WERI-Rb-1 (cell line): ENCODE measurements at places on chromosomes 1 and 21.

GRCh38 chr1:180974236-180974635 is 48.4 kb downstream of the STX6 start:
- no peak for DNase-seq

DNA sequence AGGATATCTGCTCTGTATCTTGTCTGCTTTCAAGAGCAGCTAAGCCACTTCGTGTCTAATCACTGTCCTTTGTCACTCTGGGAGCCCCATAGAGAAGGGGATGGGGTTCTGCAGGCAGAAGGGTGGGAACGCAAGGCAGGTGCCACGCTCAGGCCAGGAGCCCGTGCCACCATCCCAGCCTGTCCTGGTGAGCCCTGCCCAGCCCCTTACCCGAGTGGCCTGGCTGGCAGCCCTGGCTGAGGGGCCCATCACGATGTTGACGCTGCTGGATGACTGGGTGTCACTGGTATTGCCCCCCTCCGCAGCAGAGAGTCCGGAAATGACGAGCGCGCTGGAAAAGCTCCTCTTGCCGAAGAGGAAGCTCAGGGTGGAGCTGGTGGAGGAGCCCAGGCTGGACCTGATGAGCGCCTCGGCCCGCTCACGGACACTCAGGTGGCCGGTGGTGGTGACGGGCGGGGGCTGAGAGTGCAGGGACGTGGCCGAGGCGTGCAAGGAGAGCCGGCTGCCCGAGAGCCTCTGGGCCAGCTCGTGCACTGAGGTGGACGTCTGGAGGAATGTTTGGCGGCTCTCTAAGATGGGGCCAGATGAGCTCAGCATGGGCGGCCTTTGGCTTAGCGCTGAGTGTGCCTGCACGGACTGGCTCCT is 35.6 kb downstream of the NTPCR start:
- DNase-seq = no peak

DNA sequence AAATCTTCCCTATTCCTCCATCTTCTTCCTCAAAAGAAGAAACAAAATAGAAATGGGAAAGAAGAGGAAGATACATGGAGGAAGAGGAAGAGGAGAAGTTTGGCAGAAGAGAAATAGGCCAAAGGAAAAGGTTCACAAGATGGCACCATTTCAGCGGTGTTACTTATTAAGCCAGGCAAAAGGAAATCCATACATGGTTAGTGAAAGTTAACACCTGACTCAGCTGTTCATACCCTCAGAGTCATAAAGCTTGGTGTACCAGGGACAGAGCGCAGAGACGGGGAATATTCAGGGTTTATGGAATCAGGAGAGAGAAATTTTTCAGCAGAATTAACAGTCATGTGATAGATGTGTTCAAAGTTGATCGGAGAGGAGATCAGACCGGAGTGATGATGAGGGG is 70.6 kb downstream of the COQ8A start:
- no peak for DNase-seq

DNA sequence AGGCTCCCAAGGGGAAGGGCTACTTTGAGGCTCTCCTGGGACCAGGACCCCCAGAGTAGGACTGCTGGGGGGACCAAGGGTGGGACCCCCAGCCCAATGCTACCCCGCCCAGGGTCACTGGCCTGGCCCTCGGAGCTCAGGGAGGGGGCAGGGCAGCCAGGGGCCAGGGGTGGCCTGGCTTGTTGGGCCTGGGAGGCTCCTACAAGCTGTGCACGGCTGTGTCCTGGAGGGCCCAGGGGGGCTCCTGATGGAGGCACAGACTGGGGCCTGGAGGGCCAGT is 2.2 kb downstream of the HES4 start:
- no peak for DNase-seq

GRCh38 chr1:119885903-119886783 is 10.2 kb downstream of the ADAM30 start:
- DNase-seq = peak; percentile 67

DNA sequence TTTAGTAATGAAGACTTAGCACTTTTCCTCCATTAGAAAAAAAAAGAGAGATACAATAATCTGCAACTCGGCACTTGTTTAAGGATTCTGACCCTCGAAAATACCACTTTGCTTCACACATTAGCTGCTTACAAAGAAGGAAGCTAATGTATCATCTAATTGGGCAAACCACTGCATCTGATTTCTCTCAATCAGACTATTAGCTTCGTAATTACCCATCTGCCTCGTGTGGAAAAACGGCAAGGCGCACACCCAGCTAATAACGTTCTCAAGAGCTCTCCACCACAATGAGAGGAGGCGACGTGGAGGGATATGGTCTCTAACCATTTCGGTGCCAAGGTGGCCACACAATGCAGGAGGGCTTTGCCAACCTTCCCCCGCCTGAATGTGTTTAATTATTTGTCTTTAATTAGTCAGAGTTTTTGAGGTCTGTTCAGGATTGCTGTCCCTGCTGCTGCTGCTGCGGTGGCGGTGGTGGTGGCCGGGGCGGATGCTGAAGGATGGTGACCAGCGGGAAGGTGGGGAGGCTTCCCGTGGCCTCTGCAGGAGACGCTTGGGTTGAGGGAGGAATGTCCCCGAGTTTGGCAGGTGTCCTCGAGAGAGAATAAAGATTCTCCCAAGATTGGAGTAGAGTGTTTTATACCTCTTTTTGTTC is 374.5 kb downstream of the RPS6KC1 start:
- no peak for DNase-seq

DNA sequence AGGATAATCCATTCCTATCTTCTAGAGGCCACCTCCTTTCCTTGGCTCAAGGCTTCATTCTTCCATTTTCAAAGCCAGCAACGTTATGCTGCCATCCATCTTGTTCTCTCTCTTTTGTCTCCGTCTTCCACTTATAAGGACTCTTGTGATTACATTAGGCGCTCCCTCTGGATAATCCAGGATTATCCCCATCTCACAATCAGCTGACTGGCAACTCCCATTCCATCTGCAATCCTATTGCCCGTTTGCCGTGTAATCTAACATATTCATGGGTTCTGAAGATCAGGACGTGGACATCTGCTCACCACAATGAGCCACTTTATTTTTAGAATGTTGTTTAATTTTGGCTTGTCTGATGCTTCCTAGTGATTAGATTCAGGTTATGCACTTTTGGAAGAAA is 89.3 kb downstream of the EBNA1BP2 start:
- peak; percentile 90 for DNase-seq

DNA sequence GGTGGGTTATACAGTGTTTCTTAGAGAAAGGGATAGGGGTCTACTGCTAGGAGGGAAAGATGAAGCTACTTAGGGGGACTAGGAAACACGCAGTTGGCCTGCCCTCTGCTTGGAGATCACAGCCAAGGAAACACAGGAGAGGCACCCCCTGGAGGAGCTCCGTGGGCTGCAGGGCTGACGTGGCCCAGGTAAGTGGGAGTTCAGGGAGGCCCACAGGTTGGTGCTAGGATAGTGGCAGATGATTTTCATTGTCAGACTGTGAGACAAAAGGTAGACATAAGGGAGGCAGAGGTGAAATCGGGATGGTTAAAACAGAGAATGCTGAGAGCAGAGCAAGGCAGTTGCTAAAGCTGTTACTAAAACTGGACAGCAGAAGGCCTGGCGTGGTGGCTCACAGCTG is 463.0 kb downstream of the DSCAM start:
- DNase-seq = peak; percentile 10

- peak; percentile 67 for DNase-seq
These were observed 45.4 kb upstream of the USP1 start for GRCh38 chr1:62391369-62391971.

DNA sequence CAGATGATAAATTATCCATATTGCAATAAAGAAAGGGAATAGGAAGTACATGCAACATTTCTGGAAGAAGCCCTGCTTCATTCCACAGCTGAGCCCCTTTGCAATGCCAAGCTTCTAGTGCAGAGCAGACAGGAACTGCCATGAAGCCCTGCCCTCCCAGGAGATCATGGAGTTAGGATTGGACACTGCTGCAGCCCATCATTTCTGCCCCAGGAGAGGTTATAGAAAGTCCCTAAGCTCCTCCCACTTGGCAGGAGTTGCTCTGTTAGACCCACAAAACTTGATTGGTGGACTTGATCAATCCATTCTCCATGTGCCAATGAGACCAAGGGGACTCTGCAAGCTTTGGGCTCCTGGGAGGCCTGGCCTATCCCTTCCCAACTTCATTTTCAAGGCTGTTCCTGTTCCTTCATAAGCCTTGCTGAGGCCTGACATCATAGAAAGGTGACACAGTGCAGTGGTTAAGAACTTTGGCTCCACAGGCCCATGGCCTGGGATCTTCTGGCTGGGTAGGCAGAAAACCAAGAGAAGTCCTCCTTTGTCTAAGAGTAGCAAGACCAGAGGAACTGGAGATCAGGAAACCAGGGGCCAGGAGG is 1.3 kb upstream of the LAPTM5 start:
- peak; percentile 55 for DNase-seq

- DNase-seq = no peak
These were observed 6.4 kb downstream of the TSTD1 start for GRCh38 chr1:161032409-161032808.

- DNase-seq = no peak
These were observed 45.7 kb downstream of the APP start for GRCh38 chr21:26124896-26125295.

GRCh38 chr1:160221089-160221488 is 15.9 kb downstream of the PEA15 start:
- no peak for DNase-seq

DNA sequence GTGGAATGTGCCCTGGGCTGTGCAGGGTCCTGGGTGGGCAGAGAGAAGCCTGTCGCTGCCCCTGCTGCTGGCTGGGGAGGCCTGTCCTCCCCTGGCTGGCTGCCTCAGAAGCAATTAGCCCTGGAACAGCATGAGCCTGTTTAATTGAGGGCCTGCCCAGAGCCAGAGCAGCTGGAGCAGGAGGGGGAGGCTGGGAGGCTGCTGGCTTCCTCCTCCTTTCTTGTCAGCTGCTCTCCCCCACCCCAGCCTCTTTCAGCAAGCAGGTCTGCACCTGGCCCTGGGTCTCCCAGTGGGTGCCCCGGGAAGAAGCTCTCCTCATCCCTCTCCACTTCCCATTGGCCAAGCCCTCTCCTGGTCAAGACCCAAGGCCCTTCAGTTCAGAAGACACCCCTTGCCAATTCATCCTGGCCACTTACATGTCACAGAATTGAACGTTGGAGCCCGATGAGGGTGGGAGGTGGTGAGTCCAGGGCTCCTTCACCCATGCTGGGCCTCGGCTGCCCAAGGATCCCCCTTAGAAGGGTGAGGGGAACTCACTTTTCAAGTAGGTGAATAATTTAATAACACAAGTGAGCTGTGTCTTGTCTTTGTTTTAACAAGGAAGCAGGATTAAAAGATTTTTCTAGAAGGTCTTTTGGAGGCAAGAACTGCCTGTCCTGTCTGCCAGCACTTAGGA is 13.2 kb downstream of the AMPD2 start:
- peak; percentile 55 for DNase-seq

GRCh38 chr1:79859212-79859948 is 852.9 kb upstream of the ADGRL4 start:
- DNase-seq = no peak

- DNase-seq = peak; percentile 19
These were observed 1.3 kb downstream of the TGFBR3 start for GRCh38 chr1:91884459-91885212.

DNA sequence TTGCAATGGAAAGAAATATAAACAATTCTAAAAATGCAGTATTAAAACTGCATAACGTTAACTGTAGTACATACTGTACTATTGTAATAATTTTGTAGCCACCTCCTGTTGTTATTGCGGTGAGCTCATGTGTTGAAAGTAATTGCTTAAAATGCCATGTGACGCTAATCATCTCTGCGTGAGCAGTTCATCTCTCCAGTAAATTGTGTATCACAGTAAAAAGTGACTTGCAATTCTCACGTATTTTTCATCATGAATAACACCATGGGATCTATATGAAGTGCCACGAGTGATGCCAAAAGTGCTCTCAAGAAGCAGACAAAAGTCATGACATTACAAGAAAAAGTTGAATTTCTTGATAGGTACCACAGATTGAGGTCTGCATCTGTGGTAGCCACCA is 82.4 kb upstream of the CYYR1 start:
- no peak for DNase-seq

DNA sequence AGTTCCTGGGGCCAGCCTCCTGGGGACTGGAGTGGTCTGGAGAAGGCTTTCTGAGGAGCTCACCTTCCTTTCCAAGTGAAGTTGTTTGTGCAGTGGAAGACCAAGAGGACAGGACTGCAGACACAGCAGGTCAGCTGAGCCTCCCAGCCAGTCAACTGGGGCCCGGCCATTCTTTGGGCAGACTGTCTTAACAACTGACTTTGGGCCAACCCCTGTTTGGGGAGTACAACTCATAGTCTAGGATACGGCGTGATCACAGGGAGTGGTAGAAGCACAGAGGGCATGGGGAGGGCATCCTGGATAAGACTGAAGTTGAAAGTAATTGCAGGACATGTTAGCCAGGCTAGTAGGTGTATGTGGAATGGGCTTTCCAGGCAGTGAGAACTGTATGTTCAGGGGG is 50.3 kb downstream of the PGM1 start:
- no peak for DNase-seq

- DNase-seq = no peak
These were observed 4.4 kb upstream of the CNN3 start for GRCh38 chr1:94931254-94931841.

- DNase-seq = no peak
These were observed 11.6 kb downstream of the CDC42BPA start for GRCh38 chr1:227306689-227307088.

- no peak for DNase-seq
These were observed 67.6 kb upstream of the LRRC8B start for GRCh38 chr1:89457046-89457445.

- no peak for DNase-seq
These were observed 437.6 kb downstream of the PTPRU start for GRCh38 chr1:29673669-29674626.

DNA sequence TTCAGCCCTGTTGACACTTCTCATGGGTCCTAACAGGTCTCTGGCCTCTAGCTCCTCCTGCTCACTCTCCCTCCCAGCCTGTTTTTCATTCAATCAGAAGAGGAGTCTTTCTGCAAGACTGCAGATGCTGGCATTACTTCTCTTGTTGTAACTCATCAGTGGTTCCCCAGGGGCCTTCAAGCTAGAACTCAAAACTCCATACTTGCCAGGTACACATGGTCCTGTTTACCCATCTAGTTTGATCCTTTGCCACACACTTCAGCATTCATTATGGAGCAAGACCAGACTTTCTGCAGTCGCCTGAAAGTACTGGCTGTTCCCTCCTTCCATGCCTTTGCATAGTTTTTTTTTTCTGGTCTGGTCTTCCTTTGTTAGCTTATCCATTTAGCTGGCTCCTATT is 47.9 kb downstream of the SERBP1 start:
- DNase-seq = no peak

DNA sequence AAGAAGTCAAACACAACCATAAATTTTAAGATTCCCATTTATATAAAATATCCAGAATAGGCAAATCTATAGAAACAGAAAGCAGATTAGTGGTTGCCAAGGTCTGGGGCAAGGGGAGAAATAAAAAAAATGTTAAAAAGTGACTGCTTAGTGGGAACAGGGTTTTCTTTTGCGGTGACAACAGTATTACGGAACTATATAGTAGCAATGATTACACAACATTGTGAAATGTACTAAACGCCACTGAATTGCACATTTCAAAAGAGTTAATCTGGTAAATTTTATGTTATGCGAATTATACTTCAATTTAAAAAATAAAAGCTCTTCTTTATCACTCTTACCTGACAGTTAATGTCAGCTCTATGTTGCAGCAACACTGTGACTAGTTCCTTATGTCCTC is 105.2 kb downstream of the ACBD6 start:
- DNase-seq = no peak

GRCh38 chr21:29302359-29302875 is 3.7 kb downstream of the BACH1 start:
- no peak for DNase-seq
